ENCODE measurements at places on chromosomes 2 and 18.

- DNase-seq, result no peak
Observed at GRCh38 chr2:20157193-20157891, 67.6 kb downstream of the SDC1 start.

- no peak for DNase-seq
Observed at GRCh38 chr2:28049416-28049815, 158.9 kb downstream of the BABAM2 start.

DNA sequence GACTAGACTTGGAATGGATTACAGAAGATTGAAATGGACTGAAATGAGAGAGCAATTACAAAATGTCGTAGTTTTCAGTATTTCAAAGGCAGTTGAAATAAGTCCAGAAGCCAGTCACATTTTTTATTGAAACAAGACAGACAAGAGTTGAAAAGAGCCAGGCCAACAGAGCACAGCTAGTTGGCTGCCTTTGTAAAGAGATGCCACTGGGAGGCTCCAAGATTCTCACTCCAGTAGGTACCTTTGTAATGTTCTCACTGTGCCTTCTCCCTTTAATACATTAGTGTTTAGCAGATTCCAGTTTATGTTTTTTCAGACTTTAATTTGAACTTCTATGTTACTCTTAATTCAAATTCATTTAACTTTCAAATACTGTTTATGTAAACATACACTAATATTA lies 234.8 kb downstream of the DSEL start:
- DNase-seq, result no peak

- no peak for DNase-seq
Observed at GRCh38 chr2:171522788-171523087, 464 bp downstream of the CYBRD1 start.

- DNase-seq, result no peak
Observed at GRCh38 chr2:24304098-24304497, 56.2 kb downstream of the ITSN2 start.

GRCh38 chr18:3279201-3280185 lies 17.6 kb downstream of the MYL12B start:
- no peak for DNase-seq

GRCh38 chr18:51666763-51667191 lies 469.3 kb upstream of the MEX3C start:
- peak; percentile 33 for DNase-seq

DNA sequence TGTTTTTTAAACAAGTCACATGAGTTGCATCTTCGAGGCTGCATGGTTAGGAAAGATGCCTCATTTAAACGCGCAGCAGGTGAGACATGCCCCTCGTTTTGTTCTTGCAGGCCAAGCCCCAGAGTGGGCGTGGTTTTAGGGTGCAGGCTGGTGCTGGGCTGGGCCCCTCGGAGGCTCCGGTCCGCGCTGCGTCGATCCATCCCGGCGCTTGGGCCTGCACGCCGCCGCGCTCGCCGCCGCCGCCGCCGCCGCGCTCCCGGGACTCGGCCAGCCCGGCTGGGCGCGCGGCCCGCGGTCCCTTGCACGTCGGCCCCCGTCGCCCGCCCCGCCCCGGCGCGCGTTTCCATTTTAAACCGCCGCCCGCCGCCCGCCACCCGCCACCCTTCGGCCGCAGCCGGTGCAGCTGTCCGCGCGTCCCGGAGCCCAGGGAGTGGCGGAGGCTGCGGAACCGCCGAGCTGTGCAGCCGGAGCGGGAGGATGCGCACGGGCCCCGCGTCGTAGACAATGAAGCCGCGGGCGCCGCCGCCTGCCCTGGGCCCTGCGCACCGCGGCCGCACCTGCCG lies 175.5 kb downstream of the AGAP1 start:
- peak; percentile 55 for DNase-seq

DNA sequence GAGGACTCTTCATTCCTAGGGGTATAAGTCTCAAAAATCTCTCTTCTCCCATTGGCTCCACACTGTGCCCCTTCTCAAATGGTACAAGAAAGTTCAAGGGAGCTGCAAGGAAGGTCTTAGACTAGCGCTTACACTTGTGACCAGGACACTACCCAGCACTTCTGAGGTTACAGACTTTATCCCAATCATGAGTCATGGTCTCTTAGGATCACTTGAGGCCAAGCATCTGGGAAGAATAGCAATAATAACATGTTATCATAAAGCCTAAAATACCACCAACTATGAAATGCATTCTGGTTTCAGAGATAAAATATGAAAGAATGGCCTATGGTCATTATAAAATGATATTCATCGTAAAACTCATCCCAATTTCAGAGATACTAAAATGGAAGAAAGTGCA lies 309.9 kb upstream of the PKDCC start:
- no peak for DNase-seq

- DNase-seq, result no peak
Observed at GRCh38 chr2:165897726-165898125, 55.9 kb downstream of the TTC21B start.

DNA sequence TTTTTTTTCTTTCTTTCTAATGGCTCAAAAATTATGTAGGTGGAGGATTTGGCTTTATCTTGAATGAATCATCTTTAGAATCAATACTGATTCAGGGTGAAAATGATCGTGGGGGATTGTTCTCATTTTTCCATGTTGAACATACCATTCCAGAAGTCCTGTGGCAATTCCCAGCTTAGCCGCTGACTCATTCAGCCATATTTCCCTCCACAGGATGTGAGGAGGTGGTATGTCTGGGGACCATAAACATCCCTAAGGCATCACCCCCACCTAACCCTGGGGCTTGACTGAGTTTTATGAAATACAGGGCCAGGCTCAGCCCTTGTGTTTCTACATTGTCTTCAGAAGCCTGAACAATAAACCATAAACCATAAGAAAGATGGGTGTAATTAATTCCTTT lies 92.7 kb upstream of the FN1 start:
- DNase-seq, result peak; percentile 60

DNA sequence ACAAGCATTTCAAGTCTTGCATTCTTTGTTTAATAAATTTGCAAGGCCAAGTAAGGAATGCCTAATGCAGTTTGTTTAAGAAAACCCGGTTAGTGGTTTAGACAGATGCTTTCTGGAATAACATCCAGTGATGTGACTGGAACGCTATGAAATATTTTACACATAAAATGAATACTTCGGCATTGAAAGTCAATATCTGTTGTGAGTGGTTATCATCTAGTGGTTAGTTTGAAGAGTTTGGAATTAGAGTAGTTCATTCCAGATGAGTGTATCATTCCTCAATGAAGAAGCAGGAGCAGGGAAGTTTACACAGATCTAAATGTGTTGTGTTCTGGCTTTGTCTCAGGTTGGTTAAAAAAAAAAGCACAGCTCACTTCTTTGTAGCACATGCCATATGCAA lies 608.0 kb upstream of the PIK3C3 start:
- peak; percentile 39 for DNase-seq

GRCh38 chr2:20250436-20250835 lies 25.5 kb upstream of the SDC1 start:
- no peak for DNase-seq

GRCh38 chr2:236207472-236207871 lies 39.3 kb upstream of the GBX2 start:
- DNase-seq, result no peak

GRCh38 chr18:4455113-4455811 lies at the start of gene DLGAP1:
TSS of gene DLGAP1 (minus strand) at chr18:4455307.
- no peak for DNase-seq

GRCh38 chr2:47386551-47386950 lies 16.4 kb upstream of the MSH2 start:
- no peak for DNase-seq

- no peak for DNase-seq
Observed at GRCh38 chr2:205361272-205361671, 321.0 kb upstream of the NRP2 start.

GRCh38 chr2:11775384-11775783 lies 29.0 kb downstream of the LPIN1 start:
- DNase-seq, result no peak
